Urinary bladder (tissue), 4 donors: ENCODE measurements at places on chromosomes 12 and 14. TPM values are rescaled to one million over a fixed set of nuclear protein-coding genes. Genes with fewer than 3 reads are reported as not detected.

CSRP2 gene
- 93.4 TPM for total RNA-seq

BBOF1 gene
- total RNA-seq, result 23.9 TPM

KCNH3 gene
- total RNA-seq, result 0.58 TPM

AGAP2 gene
- total RNA-seq, result 1.4 TPM

LRTM2 gene
- not detected for total RNA-seq

RFLNA gene
- 6.0 TPM for total RNA-seq

PPP4R3A gene
- total RNA-seq, result 129 TPM

CBLN3 gene
- 1.8 TPM for total RNA-seq

TAS2R13 gene
- total RNA-seq, result 14.3 TPM

CFAP73 gene
- not detected for total RNA-seq

JPH4 gene
- total RNA-seq, result 2.7 TPM

KCNC2 gene
- total RNA-seq, result 0.32 TPM

C3AR1 gene
- total RNA-seq, result 7.0 TPM

SLCO1B3 gene
- total RNA-seq, result not detected
